Left lung (tissue), 14 donors: ENCODE measurements at places on chromosomes 5 and 9. TPM values are rescaled to one million over a fixed set of nuclear protein-coding genes. Genes with fewer than 3 reads are reported as not detected.

- DNase-seq: no peak
These were observed 202.3 kb downstream of the AOPEP start for GRCh38 chr9:94928691-94929368.

The PCDH1 gene
- 65.0 TPM for total RNA-seq

DNA sequence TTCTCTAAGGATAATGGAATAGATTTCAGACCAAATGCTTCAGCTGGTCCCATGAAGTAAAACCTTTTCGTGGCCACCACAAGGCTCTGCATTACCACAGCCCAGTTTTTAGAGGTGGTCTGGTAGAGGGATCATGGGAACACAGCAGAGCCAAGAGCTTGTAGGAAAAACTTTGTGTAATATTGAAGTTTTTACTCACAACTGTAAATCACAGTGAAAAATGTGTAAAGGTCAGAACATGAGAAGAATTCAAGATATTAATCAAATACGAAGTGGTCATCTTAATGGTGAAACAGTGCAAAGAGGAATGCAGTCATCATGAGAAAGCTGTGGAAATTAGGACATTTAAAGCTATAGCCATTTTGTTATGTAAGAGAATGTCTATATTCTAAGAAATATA lies 197.5 kb downstream of the NPR3 start:
- no peak for DNase-seq

DNA sequence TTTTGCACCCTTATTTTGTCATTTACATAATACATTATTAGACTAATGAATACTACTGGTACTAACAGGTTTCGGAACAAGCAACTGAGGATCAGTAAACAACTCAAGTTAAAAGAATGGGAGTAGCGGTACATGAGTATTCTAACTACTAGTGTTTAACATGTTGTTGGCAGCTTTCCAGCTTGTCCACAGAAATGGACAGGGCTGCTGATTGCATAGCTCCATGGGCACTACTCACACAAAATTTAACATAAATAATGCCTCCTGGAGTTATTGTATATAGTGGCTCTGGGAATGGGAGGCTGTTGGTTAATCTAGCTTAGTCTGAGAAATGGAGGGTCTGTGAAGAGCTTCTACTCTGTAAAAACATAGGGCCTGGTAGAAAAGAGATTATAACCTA lies 6.7 kb downstream of the NCBP1 start:
- DNase-seq: no peak

- DNase-seq: no peak
These were observed 371.5 kb upstream of the ACTBL2 start for GRCh38 chr5:57853929-57854697.

The EMB gene
- 46.9 TPM for total RNA-seq

GRCh38 chr5:75672616-75673015 lies 44.6 kb downstream of the POC5 start:
- peak; percentile 41 for DNase-seq

The IFNA14 gene
- total RNA-seq: not detected

DNA sequence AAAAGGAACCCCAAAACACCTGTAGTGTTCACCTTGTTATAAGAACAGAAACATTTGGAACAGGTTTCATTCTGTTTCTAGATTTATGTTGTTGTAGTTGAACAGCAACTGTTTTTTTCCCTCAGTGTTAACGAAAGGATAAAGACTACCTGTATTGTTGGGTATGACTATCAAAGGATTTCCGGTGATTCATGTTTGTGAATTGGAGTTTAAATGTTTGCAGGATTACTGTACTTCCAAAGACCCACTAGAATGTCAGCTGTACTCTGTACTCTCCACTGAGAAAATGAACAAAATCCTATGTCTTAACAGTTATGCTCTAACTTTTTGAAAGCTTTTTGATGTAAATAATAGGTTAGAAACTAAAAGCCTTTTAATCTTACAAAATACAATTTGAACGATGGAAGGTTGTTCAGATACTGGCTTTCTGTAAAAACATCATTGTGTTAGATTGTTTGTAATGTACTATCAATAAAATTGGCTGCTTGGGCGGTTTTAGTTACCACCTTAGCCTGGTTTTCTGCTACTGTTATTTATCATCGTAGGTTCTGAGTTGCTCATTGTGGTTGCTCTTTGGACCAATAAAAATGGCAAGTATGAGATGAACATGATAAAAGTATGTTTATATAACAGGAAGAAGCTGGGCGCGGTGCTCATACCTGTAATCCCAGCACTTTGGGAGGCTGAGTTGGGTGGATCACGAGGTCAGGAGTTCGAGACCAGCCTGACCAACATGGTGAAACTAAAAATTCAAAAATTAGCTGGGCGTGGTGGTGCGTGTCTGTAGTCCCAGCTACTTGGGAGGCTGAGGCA lies 44.1 kb downstream of the DCP2 start:
- no peak for DNase-seq

The DOLPP1 gene
- total RNA-seq: 19.6 TPM

- no peak for DNase-seq
These were observed 43.5 kb downstream of the PTPDC1 start for GRCh38 chr9:94127806-94128205.

- no peak for DNase-seq
These were observed 48.3 kb downstream of the SLCO6A1 start for GRCh38 chr5:102450313-102450990.

The CFAP157 gene
- total RNA-seq: 0.35 TPM

GRCh38 chr5:169711551-169712225 lies 74.6 kb downstream of the DOCK2 start:
- DNase-seq: no peak

The IPO11 gene
- total RNA-seq: 40.5 TPM

The MYOZ3 gene
- total RNA-seq: 0.79 TPM

DNA sequence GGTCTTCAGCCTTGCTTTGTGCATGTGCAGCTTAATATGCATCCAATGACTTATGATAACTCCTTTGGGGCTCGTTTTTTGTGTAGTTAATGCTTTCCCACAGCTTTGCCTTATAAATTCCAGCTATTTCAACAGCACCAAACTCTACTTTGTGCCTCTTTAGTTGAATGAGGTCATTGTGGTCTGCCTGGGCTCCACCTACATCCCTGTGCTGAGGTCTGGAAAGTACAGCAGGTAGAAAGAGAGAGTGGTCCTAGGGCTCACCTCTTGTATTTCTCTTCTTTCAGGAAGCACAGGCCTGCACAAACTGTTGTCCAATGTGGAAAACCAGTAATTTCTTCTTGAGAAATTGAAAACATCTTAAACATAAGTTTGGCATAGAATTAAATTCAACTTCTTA lies 167.2 kb downstream of the XRCC4 start:
- DNase-seq: no peak

DNA sequence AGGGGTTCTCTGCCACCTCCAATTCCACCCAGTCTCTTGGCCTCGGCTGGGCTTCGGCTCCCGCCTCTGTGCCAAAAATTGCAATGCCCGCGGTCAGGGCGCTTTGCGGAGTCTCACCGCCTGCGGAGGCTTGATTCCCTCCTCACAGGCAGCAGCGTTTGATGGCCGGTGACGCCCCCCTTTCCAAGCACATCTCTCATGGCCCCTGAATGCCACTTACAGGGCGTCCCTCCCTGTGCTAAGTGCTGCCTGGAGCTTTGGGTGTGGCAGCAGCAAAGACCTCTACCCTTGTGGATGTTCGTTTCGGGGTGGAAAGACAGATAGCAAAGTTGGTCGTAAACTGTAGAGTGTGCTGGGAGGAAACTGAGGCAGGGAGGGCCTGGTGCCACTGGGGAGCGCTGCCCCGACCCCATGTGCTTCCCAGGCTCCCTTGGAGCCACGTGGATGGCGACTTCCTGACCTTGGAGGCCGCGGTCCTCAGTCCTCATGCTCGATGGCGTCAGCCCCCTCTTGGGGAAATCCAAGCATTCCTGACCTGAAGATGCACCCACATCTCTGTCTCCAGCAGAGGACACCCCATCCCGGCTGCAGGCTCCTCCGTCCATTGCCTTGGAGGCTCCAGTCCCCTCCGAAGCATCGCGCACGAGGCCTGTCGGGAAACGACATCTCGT lies 249.2 kb upstream of the IRX4 start:
- no peak for DNase-seq

DNA sequence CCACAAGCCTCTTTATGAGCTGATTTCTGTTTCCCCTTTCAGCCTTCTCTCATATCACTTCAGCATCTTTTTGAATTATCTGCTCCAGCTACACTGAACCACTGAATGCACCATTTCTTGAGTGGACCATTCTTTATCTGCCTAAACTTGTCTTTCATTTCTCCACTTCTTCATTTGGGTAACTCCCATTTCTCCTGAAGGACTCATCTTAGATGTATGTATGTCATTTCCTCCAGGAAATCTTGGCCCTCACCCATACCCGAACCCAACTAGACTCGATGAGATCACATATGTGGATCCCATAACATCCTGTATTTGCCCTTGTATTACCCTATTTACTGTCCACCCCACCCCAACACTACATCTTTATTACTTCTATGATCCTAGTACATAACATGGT lies 249.8 kb downstream of the KIF4B start:
- no peak for DNase-seq
